ENCODE measurements at places on chromosomes 3 and 15. TPM values are rescaled to one million over a fixed set of nuclear protein-coding genes. Genes with fewer than 3 reads are reported as not detected.

Gene SELENOT
- total RNA-seq, result 158 TPM

GRCh38 chr3:8493744-8494143 lies 7.9 kb upstream of the LMCD1 start:
- no peak for DNase-seq

DNA sequence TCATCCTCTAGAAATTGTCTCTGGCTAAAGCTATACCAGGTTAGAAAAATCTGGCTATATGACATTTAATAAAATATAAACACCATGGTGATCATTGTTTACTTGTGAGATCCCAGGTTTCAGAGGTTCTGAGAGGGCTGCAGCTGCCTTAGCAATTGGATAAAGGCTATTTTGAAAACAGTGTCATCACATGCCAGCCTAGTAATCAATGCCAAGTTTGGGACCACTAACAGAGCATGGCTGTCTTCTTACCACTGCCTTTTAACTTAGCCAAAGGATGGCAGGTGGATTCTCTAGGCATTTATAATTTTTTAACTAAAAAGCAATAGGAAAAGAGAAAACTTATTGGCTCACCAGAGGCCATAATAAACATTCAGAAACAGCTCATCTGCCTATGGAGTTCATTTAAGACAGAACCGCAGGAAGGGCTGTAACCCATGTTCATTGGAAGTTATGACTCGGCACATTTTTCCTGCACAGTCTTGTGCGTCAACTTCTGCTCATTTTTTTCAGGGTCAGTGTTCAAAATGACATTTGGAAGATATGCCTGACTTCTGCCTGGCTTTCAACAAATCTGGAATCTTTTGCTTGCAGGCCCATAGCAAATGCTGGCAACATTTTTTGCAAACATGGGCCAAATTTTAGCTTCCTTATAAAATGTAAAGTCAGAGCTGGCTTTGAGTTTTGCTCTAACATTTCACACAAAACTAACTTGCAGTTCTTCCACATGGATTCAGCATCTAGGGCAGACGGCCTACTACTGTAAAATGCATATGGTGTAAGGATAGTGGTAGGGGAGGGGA lies 476.0 kb upstream of the TBL1XR1 start:
- no peak for DNase-seq

DNA sequence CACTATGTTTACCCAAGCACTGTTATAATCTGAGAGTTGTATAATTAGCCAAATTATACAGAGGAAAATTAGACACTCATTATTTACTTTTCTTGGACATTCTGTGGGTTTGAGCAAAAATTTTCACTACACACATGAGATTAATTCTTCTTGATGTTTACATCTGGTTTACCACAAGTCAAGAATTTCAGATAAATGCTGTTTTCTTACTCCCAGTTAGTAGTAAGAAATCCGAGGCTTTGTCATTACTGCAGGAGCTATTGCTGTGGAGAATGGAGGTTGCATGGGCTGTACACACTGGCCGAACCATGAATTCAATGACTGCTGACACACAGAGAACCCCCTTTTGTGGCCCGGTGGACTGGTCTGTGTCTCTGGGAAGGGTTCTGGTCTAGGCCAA lies 207.7 kb upstream of the CFAP20DC start:
- DNase-seq, result no peak

DNA sequence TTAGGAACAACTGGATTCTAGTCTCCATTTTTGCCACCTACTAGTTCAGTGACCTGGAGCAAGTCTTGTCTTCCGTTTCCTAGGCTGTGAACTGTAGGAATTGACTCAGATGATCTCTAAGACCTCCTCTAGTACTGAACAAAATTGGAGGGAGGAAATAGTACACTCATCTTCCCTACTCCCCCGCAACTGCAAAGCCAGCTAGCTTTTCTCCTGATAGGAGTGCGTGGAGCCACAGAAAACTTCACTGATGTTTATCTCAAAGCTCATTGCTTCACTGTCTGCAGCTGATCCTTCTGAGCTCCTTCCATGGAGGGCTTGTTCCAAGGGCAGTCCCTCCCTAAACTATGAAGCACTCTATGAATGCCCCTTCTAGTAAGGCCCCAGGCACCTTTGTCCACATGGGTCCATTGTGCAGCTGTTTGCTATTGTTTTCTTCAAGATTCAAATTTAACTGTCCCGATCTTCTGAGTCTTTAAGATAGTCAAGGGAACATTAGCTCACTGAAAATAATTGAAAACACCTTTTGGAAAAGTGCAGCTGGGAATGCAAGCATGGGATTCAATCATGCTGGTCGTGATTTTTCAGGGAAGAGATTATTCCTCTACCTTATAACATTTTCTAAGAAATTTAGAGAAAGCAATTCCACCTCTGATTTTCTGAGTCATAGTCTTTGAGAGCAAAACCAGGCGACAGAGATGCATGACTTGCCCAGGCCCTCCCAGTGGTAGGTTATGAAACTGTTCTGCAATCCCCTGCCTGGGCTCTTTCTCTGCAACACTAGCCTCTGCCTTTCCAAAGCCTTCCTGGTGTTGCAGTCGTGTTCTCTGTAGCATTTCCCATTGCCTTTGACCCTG lies 24.3 kb downstream of the FILIP1L start:
- DNase-seq, result no peak

DNA sequence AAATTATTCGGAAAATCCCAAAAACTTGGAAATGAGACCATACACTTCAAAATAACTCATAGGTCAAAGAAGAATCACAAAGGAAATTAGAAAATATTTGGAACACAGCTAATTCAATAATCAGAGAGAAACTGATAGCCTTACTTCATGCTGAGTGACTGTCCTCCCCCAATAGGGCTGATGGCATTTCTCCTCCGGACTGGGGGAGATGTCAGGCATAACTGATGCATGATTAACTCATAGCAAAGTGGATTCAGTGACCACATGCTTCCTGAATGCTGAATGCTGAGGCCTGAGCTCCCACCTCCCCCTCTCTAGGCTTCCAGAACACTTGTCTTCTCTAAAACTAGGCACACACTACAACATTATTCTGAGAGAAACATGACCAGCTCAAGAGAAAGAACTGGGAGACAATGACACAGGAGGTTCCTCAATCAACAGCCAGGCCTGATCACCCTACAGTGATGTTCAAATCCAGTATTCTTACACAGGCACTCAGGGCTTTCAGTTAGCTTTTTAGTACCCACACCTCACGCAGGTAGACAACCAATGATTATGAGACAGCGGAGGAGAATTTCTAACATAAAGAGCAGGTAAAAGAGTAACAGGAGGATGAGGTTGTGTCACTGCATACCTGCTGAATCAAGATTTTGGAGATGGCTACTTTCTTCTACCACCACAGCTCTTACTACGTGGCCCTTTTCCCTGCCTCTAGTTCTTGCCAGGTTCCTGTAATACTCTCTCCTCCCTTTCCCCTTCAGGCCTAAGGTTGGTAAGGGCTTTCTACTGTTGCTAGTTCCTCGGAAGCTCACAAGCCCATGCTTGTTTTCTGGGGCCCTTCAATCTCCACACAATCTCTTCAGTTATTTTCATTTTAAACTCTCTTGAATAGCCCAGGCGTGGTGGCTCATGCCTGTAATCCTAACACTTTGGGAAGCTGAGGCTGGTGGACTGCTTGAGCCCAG lies 96.1 kb downstream of the FMN1 start:
- no peak for DNase-seq
